ENCODE measurements at places on chromosomes 12 and 14.

DNA sequence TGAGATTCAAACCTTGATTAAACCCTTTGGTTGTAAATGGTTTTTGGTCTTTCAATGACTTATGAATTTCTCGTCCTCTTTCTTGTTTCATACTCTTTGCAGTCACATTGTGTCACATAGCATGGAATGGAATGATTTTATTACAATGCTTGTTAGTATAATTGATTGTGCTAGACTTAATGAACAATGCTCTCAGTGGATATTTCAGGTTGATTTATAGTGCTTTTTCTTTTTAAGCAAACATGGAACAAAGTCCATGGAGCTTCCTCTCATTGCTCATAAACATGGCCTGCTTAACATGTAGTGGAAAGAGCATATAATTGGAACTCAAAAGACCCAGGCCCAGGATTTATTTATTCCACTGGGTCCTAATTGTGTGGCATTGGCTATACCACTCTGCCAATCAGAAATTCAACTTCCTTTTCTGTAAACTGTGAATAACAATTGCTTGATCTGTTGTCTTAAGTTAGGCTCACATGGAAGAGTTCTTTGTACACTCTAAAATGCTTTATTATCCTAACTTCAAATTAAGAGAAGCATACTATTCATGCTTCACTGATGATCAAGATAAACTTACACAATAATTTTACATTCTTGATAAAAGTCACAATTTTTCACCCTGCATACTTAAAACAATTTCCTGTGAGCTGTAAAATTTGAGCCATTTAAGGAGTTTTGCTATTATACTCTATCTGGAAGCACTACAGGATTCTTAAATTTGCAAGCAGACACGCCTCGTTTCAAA, 370.5 kb upstream of the PDE3A start:
- no peak for DNase-seq

DNA sequence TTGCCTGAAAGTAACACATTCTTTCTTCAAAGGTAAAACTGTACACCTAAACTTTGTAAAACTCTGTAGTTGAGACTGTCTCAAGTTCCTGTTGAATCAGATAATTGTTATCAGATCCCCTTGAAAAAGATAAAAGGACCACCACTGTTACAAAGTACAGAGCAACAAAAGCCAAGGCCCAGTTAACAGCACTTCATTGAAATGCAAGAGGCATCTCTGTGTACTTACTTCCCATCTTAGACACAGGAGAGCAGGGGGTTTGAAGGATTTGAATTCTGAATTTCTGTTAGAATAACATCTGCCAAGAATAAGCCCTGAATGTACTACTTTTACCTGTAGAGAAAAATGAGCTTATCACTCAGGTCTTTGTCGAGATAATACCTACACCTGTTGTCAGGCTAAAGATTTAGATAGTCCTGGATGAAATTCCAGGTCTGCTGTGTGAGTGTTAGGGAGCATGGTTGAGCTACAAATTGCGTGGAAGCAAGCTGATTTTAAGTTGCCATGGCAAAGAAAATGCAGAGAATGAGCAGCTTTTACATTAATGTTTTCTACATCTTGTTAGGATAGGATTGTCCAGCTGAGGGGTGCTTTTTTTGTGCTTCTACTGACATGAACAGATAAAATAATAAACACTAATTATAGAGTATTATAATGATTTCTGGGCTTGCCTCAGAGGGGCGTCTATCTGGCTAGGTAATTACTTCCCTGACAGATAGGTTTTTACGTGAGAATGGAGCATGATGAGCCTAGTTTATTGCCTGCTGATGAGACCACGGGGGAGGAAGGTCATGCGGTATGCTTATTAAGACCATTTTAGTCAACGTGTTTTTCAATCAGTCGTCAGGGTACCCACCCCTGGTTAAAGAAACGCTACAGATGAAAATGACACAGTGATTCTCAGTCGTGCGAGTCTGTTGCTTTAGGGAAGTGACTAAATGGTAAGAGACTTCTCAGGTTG, 309.2 kb downstream of the PAWR start:
- no peak for DNase-seq

- no peak for DNase-seq
Measured at GRCh38 chr14:36676236-36676635, 14.6 kb downstream of the PAX9 start.

DNA sequence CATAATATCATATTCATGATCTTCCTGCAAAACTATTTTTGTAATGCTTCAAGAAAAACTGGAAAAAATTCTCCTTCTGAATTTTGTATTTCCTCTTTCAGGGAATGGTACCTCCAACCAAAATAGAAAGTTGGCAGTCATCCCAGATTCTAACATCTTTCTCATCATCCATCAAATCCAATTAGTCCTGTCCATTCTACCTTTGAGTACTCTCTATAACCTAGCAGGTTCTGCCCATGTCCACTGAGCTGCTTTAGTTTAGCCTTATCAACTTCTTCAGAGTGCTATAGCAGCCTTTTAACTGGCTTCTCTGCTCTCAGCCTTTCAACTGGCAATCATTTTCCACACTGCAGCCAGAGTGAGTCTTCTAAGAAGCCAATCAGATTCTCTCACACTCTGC, 236.2 kb downstream of the AKAP6 start:
- DNase-seq: no peak

DNA sequence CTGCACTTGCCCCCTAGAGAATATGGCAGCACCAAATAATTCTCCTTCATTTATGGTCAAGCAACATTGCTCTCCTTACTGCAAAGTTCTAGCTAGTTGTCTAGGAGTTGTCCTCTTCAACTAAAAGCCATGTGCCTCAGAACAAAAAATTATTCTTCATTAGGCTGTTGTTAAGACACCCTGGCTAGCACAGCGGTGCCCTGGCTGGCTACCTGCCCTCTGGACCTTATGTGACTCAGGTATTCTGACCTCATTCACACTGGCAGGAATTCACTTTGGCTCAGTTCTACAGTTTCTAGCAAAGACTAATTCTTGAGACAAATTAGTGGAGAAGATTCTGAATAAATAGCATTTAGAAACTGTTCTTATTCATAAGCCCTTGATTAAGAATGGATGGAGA, 224.4 kb upstream of the KRR1 start:
- no peak for DNase-seq

- DNase-seq: no peak
Measured at GRCh38 chr14:75927564-75928087, 54.2 kb downstream of the TGFB3 start.

DNA sequence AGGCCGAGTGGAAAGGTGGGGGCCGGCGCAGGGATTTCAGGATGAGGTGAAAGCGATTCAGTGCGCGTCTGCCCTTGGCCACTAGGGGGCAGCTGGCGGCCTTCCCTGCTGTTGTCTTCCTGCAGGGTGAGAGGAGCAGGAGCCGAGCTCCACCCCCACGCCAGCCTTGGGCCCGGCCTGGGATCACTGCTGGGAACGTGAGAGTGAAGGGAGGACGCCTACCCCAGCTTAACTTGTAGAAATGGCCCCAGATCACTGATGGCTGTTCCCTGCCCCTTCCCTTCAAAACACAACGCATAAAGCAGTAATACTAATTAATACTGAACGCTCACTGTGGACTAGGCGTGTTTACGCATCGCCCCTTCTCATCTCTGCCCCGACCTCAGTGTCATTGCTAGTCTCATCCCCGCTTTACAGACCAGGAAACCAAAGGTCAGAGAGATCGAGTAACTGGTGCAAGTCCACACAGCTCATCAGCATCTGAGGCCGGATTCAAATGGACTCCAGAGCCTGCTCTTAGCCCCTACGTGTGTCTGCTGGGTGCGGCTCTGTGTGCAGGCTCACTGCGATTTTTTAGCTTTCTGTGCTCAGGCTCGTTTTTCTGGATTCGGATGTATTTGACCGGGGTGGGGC, 24.3 kb downstream of the MVK start:
- peak; percentile 86 for DNase-seq

- no peak for DNase-seq
Measured at GRCh38 chr14:91482263-91483013, 27.7 kb downstream of the PPP4R3A start.

- no peak for DNase-seq
Measured at GRCh38 chr12:112945515-112945914, 7.2 kb downstream of the OAS3 start.

DNA sequence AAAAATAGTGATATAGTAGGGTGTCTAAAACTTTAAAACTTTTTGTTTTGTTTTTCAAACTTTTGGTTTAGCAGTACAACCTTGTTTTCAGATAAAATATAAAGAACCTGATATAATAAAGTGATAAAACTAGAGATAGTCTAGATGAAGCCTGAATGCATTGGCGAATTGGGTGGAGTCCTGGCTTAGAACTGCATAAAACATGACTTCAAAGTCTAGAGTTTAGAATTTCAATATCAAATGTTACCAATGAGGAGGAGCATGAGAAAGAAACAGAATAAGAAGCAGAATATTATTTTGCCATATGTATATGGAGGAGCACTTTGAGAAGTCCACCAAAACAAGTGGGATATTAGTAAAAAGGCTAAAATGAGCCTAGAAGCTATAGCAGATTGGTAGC, 263.6 kb downstream of the TMEM117 start:
- no peak for DNase-seq

GRCh38 chr14:22837114-22837749, 847 bp downstream of the MMP14 start:
- no peak for DNase-seq

DNA sequence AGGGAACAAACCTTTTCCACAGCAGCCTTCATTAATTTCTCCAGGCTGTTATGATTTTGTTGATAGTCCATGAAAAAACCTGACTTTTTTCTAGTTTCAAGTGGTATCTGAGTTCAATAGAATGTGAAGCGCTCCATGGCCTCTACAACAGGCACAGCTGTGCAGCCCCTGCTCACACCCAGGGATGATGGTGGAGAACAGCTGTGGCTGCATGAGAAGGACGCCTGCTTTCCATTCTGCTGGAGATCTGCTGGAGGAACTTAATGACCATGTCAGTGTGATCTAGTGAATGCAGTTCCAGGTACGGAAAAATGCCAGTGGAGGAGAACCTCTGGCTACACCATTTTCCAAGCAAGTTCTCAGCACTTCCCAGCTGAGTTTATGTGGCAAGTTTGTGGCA, 80.6 kb downstream of the PIWIL1 start:
- no peak for DNase-seq

DNA sequence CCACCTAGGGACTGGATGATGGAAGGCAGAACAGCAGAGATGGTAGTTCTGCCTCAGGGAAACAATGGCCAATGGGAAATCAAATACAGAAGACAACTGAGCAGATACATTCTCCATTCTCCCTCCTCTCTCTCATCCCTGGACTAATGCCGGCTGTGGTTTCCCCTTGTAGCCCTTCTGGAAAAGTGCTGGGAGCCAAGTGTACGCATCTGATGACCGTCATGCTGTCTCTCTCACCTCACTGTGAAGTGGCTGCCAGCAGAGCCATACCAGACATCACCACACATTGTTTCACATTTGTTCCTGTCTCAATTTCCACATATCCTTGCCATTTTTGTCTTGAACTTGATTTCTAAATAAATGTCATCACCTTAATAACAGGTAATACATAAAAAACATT, 3.1 kb downstream of the TAS2R46 start:
- DNase-seq: no peak

DNA sequence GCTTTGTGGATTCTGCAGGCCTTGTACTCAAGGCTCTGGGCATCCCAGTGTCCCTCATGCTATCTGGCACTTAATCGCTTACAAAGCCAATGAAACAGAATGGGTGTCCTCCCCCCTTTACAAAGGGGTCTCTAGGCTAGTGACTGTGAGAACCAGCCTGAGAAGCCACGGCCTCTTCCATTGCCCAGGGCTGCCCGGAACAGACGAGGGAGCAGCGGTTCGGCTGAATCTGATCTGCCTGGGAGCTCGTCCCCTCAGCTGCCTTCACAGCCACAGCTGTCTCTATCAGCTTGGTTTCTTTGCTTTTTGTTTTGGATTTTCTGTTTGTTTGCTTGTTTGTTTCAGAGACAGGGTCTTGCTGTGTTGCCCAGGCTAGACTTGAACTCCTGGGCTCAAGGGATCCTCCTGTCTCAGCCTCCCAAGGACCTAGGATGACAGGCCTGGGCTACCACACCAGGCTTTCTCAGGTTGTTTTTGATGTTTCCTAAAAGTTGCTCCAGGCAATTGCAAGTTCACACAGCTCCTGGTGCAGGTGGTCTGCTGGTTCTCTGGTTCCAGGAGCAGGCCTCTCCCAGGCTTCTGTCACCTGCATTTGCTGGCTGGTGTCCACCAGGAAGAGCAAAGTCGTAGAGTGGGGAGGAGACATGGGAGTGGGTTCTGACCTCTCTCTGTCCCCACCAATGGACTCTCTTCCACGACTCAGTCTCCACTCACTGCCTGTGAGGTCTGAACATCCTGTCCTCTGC, 10.9 kb upstream of the RIN3 start:
- no peak for DNase-seq

DNA sequence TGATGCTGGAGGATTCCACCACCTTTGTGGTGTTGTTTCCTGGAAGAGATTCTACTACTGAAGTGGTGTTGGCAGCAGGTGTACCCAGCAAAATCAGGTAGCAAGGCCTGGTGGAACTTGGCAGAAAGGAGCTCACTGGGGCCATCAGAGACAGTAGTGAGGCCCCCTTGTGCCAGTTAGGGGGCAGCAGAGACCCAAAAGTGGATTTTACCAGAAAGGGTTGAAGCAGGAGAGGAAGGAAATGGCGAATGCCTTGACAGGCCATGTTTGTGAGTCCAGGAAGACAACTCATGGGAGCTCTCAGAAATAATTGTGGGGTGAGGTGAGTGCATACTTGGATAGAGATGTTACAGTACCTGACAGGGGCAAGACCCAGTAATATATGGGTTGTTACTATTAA, 137.7 kb upstream of the FGD4 start:
- DNase-seq: no peak

All from RWPE1 (cell line).